LHCN-M2 (cell line): ENCODE measurements at places on chromosomes 2 and 18.

- DNase-seq = no peak
Observed at GRCh38 chr2:15753233-15753798, 161.6 kb downstream of the DDX1 start.

DNA sequence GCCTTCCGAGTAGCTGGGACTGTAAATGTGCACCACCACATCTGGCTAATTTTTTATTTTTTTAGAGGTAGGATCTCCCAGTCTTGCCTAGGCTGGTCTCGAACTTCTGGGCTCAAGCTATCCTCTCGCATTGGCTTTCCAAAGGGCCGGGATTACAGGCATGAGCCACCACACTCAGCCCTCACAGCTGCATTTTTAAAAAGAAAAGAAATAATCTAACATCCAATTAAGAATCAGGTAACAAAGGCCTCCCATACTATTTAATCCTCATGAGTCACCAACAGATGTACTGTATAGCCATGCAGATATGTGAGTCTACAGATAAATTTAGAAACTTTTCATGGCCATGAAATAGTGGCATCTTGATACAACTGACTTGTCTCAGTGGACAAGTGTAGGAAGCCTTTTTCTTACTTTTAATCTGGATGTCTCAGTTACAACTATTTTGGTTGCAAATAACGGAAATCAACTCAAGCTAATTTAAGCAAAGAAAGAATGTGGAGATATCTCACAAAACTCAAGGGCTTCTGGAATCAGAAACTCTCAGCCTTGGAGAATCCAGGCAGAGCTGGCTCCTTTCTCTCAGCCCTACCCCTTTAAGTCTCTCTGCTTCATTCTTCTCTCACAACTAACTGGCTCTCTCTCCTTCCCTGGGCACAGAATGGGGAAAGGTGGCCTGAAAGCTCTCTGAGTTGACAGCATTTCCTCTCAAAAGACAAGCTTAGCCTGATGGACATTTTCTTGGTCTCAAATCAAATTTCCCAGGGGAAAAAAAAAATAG lies 12.8 kb upstream of the PPM1B start:
- peak; percentile 76 for DNase-seq

DNA sequence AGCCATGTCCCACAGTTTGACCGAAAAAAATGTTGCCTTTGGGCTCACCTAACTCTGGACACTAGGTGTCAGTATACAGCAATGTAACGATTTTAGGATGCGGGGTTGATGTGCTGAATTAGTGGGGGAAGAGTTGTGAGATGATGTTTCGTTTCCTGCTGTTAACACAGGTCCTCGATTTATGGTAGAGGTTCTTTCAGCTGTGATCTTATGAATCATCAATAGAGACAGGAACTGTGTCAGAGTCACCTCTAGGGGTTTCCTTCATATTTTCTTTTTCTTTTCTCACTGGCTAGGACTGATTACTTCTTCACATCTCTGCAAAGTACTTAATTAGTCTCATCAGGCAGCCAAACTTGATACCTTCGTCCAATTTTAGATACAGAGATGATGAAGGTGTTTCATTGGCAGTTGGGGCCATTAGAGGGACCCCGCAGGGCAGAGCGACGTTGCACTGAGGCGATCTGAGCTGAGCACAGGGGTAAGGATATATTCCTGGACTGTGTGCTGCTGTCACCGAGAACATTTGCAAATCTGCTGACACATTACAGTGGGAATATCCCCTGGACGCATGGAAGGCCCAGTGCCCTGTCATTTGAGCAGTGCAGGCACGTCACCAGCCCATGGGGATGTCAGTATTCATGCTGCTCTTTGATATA lies 10.2 kb upstream of the MMADHC start:
- peak; percentile 91 for DNase-seq

DNA sequence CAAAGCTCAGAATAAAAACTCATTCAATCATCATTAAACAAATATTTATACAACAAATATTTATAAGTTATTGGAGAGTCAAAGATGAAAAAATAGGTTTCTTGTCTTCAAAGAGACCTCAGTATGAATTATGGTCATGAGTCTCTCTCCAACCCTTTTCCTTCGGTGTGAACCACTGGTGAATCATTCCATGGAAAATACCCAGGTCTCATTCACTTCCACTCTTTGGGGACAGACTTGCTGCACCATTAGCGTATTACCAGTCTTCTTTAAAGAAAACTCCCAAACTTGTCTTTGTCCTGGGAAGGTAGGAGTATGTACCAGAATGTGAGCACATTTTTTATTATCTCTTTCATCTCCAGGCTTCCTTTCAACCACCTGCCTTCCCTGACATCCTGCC lies 257.4 kb upstream of the RBMS1 start:
- peak; percentile 76 for DNase-seq

- no peak for DNase-seq
Observed at GRCh38 chr2:181197140-181197760, 216.8 kb downstream of the UBE2E3 start.

GRCh38 chr2:179263015-179263414 lies 1.6 kb downstream of the SESTD1 start:
- peak; percentile 46 for DNase-seq

GRCh38 chr2:32884346-32884745 lies 62.4 kb upstream of the LTBP1 start:
- no peak for DNase-seq

GRCh38 chr18:79197531-79197930 lies 128.3 kb downstream of the ATP9B start:
- no peak for DNase-seq

- no peak for DNase-seq
Observed at GRCh38 chr2:73004889-73005596, 66.5 kb downstream of the SFXN5 start.

DNA sequence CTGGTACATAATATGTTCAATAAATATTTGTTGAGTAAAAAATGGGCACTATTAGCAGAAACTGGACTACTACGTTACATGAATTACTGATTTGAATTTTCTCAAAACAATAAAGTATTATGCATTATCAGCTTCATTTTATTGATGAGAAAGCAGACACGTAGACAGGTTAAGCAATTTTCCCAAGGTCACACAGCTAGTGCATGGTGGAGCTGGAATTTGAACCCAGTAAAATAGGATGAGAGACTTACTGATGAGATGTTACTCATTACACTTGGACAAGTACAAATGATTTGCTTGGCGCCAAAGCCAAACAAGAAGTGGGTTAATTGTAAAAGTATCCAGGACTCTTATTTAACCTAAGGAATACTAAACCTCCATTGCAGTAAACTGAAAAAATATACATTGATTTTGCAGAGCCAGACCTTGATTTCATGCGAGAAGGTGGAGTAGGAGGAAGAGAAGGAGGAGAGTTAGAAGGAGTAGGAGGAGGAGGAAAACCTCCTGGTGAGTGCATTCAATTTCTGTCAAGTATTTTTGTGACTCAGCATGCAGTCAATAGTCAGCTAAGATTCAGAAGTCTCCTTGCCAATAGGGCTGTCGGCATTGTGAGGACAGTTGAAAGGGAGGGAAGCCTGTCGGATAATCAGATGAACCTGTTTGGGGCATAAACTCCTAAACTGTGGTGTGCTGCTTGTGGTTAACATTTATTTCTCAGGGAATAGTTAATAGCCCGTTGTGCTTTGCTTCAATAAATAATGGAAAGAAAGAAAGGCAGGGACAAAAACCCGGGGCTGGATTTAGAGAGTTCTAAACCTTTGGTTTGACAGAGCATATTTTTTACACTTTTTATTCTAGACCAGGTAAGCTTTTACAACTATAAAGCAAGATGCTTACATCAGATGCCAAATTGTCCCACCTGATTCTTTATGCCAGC lies 77.0 kb upstream of the TACR1 start:
- DNase-seq = peak; percentile 59

DNA sequence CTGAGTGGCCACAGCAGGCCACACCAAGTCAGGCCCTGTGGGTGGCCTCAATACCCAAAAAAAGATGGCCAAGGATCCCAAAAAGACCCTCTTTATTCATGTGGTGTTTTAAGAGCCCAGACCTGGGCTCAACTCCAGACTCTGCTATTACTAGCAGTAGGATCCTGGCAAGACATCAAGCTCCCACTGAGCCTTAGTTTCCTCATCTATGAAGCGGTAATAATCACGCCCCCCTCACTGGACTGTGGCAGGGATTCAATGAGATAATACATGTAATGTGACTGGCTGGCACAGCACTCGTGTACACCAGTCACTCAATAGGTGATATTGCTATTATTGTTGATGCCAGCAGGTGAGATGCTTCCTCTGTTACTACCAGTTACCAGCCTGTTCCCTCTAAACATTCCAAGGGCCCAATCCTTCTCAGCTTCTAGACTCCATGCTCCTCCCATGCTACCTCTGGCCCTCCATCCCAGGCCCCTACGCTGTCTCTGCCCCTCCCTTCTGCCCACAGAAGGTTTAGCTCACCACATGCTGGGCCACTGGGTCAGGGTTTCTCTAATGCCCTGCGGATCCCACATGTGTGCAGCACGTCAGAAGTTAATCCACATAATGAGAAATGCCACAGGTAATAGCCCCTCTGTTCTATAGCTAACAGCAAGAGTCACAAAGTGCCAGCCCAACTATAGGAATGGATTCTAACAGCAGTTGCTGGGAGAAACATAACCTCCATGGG lies 51.2 kb downstream of the SLC4A5 start:
- no peak for DNase-seq

- DNase-seq = peak; percentile 9
Observed at GRCh38 chr2:2260696-2261268, 70.3 kb downstream of the MYT1L start.

- no peak for DNase-seq
Observed at GRCh38 chr18:13191779-13192178, 26.8 kb upstream of the LDLRAD4 start.

GRCh38 chr18:8996771-8997432 lies 105.6 kb upstream of the NDUFV2 start:
- no peak for DNase-seq

DNA sequence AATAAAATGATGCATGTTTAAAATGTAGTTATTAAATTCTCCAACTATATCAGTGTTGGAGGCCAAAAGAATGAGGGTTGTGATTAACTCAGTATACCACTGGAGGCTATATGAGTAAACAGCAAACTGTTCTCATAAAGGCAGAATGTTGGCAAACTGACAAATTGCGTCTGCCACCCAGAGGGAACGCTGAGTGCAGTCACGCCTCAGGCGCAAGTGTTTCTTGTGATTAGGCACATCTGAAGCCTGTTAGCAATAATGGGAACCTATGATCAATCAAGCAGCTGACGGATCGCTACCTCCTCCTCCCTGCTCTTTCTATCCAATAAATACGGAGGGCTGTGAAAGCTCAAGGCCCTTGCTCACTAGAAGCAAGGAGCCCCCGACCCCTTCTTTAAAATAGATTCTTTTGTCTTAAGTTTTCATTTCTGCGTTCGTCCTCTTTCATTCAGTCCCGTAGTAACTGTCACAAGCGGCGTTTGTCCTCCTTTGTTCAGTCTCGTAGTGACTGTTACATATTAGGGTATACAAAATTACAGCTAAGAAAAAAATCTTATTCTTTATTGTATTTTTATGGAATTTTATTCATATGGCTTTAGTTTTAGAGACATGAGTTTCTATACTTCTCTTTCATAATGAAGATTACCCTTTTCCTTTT lies 16.3 kb upstream of the RMND5A start:
- DNase-seq = peak; percentile 67

DNA sequence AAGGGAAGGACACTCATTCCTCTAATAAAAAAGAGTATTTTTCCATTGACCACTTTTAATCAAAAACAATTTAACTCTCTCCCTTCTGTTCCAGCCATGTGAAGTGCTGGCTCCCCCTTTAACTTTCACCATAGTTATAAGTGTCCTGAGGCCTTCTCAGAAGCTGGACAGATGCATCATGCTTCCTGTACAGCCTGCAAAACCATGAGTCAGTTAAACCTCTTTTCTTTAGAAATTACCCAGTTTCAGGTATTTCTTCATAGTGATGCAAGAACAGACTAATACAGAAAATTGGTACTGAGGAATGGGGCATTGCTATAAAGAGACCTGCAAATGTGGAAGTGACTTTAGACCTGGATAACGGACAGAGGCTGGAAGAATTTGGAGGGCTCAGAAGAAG lies 643.6 kb upstream of the DDX18 start:
- no peak for DNase-seq

DNA sequence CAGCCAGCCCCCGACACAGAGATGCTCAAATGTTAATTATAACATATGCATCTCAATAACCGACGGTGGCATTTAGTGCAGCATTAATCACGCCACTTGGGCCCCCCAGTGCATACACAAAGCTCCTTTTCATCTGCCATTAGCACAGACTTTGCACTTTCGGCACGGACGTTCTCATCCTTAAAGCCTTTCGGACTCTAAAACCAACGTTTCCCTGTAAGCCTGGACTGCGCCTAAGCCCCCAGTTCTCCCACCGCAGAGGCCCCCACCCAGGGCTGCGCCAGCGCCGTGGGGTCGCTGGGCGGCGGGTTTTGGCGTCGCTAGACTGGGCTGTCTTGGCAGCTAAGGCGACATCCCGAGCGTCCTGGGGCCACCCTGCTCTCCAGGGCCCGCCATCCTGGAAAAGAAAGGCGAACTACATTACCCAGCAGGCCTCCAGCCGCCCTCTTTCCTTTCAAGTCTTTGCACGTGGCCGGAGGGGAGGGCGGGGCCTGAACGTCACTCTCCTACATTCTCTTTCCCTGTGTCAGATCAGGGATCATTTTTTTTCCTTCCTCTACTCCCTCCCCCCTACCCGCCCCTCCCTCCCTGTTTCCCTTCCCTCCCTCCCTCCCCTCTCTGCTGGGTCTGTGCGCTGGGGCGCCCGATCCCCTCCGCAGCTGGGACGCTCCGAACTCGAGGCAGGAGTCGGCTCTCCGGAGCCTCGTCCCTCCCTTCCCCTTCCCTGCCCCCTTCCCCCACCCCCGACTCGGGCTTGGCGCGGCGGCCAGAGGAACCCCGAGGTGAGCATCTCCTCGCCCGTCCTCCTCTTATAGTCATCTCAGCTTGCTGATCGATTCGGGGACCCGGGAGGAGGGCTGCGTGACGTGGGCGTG lies at the start of gene CTIF:
Gene CTIF (plus strand): TSS at position 501 of the 875 bp plus-strand sequence. CDS start 80,535 bp downstream, outside the sequence.
- peak; percentile 95 for DNase-seq

DNA sequence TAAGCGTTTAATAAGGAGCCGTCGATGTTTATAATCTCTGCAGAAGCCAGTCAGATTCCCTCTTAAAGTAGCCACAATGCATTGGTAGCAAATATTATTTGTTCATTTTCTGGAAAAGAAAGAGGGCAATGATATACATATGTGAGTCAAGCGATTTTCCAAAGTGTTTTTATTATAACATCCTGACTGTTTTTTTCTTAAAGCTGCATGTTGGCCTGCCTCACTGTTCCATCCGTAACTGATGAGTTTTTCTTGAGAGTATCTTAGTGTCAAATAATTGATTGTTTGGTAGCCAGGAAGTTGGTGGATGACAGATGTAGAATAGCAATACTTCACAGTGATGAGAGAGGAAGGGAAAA lies 3.7 kb downstream of the TSHZ1 start:
- DNase-seq = no peak
